ENCODE measurements at places on chromosomes 2 and 18.

GRCh38 chr18:14025306-14025940 is 106.8 kb downstream of the ZNF519 start:
- DNase-seq: no peak

DNA sequence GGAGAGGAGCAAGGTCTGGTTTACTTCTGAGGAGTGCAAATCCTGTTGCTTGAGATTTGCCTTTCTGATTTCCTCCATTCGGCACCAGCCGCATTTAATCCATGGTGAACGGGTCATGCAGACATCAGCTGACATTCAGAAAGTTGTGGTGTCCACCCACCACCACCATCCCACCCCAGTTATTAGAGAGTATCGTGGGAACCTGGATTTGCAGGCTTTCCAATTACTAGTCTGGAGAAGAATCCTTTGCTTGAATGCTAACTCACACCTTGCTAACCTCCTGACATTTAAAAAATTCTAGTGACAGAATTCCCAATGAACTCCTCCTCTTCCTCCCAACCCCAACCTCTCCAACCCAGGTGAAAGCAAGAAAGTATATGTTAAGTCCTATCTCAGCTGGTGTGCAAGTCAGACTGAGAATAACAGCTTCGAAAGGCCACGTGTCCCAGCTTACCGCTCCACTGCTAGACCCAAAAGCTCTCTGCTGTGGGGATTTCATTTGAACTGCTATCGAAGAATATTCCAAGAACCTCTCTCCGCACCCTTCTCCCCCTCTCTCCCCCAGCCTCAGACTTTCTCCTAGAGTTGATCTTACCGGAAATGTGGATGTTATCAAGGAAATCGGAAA is 17.7 kb downstream of the BCL11A start:
- DNase-seq: no peak

GRCh38 chr2:120820953-120821279 is 85.2 kb downstream of the GLI2 start:
- no peak for DNase-seq

DNA sequence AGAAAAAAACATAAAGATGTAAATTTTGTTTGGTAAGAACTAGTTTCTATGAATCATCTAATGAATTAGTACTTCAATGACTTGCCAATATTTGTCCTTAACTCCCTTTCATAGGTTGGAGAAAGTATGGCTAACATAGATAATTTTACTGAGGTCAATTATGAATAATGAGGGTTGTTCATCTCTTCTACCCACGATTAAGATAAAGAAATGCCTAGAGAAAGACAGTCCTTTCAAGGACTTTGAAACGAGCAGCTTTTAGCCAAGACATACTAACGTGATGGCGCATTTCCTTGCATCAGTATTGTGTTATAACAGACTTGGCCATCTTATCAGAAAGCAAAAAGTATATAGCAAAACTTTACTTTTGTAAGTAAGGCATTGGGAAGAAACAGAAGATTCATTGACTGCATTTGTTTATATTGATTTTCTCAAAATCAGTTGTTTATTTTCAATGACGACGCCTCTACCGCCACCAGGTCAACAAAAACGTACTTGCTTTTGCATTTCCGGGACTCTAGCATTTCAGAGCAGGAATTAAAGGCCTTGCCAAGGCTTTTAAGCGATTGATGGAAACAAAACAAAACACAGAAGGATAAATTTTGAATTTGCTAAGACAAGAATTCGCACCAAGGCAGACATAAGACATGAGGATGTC is 961 bp downstream of the RBM43 start:
- no peak for DNase-seq

GRCh38 chr2:234863043-234863934 is 88.5 kb upstream of the SH3BP4 start:
- no peak for DNase-seq

DNA sequence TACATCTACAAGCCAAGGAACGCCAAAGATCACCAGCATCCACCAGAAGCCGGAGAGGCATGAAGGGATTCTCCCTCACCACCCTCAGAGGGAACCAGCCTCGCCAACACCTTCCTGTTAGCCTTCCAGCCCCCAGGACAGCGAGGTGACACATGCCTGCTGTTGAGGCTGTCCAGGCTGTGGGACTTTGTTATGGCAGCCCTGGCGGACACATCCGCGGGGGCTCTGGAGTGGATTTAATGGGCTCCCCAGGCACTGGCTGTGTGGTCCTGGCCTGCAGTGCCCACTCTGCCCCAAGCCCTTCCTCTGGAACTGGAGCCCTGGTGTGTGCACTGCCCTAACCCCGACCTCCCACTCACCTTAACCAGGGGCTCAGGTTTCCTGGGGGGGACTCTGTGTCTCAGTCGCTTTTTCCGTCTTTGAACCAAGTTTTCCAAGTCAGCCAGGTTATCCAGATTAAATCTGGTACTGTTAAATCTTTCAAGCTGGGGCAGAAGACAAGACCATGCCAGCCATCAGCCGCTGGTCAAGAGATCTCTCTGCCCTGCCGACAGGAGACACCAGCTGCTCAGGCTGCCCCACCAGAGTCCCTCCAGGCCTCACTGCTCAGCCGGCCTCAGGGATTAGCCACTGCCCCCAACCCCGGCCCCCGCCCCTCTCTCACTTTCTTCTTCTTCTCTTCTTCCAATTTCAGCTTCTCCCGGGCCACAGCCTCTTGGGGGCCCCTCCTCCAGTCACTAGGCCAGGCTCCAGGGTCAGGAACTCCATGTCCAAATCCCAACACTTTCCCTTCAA is 1.9 kb downstream of the ANKRD23 start:
- DNase-seq: no peak

DNA sequence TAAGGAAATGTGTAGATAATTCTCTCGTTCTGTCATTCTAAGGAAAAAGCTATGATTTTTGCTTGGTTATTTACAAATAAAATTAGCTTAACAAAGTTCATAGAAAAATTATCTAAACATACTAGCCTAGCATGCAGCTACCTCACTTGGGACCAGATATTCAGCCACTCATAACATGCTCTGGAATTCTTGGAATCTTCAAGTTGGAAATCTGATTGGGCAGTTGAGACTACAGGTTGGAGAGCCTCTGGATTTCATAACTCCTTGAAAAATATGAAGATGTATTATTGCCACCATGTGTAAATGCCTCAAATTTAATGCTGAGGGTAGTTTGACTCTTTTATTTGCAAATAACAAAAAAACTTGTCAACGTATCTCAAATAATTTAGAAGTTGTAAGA is 132.2 kb upstream of the GULP1 start:
- no peak for DNase-seq

DNA sequence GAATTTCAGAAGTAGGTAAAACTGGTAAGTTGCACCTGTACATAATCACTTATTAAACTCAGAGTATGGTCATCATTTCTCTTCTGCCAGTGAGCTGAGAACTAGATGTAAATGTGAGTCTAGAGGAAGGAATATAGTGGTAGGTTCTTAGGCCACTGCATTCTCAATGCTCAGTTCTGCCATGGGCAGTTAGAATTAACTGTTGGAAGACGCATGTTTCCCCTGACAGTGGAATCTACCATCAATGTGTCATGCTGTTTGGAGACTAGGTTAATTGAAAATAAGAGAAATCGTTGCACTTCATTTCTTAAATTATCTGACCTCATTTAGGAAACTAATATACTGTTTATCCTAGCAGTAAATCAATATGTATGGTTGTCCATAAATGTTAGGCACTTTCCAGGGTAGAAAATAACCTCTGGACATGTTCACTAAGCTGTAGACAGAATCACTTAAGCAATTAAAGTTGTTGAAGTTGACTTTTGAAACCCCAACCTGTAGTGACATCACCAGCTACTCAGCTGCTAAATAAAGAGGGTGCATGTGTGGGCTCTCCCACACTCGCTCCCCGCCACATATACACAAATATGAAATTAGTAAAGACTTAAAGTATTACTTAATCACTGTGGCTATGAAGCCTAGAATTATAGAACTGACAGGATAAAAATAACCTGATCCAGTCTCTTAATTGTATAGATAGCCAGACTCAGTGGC is 91.5 kb upstream of the NOSTRIN start:
- DNase-seq: no peak

GRCh38 chr2:69784228-69784627 is 42.3 kb downstream of the ANXA4 start:
- no peak for DNase-seq

DNA sequence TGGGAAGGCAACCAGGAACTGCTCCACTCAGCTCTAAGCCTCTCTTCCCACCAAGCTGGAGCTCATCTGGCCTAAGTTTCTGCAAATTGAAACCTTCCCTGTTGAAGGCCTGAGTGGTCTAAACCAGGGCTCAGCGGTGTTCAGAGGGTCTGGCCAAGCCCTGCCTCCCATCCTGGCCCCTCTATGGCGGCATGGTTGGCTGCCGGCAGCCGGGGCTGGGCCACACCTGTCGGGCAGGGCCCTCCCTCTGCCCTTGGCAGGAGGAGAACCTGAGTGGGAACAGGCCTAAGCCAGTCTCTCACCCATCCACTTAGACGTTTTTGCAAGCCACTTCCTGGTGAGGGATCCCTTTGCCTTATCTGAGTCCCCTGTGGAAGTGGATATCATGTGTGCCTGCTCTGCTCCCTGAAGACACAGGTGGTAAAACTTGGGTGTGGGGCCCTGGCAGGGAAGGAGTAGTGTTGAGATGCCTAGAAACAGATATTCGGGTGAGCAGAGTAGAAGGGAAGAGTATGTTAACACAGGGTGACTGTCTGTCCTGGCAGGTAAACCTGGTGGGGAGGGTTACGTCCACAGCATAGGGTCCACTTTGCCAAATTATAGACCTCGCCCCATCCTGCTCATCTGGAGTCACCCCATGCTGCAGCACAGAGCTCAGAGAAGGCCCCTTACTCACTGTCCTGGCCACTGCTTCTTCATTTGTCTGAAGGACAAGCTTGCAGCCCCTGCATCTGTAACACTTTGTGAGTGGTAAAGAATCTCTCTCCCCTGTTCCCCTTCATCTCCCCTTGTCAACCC is 63.0 kb upstream of the SIX2 start:
- no peak for DNase-seq

DNA sequence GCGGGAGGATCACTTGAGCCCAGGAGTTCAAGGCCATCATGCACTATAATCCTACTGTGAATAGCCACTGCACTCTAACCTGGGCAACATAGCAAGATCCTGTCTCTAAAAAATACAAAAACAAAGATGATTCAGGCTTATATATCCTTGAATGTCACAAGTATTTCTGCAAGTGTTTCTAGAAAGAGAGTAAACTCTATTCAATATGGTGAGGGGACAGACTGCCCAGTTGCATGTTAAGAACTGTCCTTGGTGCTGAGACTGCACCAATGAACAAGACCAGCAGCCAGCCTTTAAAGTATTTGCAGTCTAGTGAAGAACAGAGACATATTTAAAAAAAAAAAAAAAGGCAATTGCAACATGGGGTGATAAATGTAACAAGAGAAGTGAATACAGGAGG is 16.4 kb downstream of the MAP3K19 start:
- DNase-seq: peak; percentile 42

DNA sequence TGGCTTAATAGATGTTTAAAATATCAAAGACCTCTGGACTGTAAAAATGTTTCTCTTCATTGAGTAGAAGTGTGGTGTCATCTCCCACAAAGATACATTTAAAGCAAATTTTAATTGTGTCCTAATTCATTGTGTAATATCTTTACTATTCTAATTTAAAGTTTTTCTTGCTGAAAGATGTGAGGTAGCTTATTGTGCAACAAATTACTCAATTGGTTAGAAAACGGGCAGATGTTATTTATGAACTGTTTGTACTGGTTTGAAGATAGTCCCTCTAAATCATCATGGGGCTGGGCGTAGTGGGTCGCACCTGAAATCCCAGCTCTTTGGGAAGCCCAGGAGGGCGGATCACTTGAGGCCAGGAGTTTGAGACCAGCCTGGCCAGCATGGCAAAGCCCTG is 65.3 kb downstream of the CYBRD1 start:
- no peak for DNase-seq

DNA sequence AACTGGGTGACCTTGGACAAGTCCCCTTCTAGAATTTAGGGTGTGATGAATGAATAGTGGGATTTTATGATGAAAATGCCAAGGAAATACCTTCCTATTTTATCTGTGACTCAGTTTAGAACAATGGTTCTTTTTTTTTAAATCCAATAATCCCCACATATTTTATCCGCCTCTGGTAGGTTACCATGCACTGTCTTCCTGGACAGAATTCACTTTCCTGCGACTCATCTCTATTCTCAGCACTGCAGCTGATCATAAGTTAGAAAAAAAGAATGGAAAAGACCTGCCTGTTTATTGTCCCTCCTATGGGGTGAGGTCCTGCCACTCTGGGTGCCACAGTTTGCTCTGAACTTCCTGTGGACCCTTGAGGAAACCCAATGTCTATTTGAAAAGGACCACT is 73.1 kb downstream of the IRS1 start:
- no peak for DNase-seq

- no peak for DNase-seq
Observed at GRCh38 chr2:70903641-70904340, 31.9 kb upstream of the ATP6V1B1 start.

GRCh38 chr2:64809216-64809615 is 155.5 kb upstream of the SERTAD2 start:
- DNase-seq: no peak

DNA sequence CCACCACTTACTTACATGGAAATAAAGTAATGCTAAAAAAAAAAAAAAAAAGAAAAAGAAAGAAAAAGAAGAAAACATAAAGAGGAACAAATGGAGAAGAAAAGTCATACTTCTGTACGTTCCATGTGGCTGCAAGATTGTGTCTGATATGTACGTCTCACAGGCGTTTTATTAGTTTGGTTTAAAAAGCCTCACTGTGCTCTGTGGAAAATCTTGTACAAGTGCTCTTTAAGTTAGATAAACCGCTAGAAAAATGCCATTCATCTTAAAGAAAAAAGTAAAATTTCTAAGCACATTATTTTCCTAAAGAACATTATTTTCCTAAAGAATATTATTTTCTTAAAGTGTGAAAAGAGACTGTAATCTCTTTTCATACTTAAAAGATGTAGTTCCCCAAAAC is 165.1 kb downstream of the ZNF521 start:
- no peak for DNase-seq

DNA sequence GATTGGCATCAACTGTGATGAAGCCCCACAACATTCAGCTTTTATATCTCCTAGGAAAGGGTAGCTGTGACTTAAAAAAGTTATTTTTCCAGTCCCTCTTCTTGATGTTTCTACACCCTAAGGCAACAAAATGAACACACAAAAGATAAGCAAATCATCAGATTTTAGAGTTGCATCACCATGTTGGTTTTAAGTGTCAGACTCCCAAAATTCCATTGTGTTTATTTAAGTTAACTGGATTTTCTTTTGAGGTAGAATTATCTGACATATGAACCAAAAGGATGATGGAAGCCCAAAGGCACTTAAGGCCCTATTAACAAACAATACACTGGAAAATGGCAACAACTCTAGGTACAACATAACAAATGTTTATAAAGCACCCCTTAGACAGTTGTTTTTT is 261.7 kb upstream of the SLC39A10 start:
- no peak for DNase-seq

DNA sequence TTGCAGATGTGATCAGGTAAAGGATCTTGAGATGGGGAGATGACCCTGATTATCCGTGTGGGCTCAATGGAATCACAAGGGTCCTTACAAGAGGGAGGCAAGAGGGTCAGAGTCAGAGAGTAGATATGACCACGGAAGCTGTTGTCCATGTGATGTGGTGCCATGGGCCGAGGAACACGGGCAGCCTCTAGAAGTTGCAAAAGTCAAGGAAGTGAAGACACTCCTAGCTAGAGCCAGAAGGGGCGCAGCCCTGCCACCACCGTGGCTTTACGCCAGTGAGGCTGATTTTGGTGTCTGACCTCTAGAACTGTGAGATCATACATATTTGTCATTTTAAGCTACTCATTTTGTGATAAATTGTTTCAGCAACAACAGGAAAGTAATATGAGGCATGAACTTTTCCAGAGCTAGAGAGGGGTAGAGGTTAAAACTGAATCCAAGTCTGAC is 114.4 kb downstream of the CAPN13 start:
- DNase-seq: no peak

- DNase-seq: no peak
Observed at GRCh38 chr2:151971301-151972051, 127.4 kb downstream of the CACNB4 start.
